Stimulated activated naive B cell treated with anti-CD40 and anti-IgM and Interleukin-4, amounts not matched to agents 10 μg/mL and 1 μg/mL and 100 μg/mL, for 72 hours (primary cell): ENCODE measurements at places on chromosomes 7 and 10.

- DNase-seq: no peak
Measured at GRCh38 chr10:89588671-89589070, 53.3 kb upstream of the SLC16A12 start.

DNA sequence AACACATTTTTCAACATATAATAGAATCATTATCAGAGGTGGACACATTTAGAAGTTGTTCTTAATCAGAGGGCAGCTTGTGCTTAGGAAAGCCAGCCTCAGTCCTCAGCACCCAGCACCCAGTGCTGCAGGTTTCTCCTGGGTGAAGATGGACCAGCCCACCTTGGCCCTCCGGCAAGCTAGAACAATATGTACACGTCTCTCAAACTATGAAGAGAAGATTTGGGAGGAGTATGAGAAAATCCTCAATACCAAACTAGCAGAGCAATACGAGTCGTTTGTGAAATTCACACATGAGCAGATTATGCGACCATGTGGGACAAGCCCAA is 13.5 kb upstream of the RALA start:
- DNase-seq: no peak

GRCh38 chr7:148912758-148913541 is 28.9 kb upstream of the EZH2 start:
- peak; percentile 53 for DNase-seq

DNA sequence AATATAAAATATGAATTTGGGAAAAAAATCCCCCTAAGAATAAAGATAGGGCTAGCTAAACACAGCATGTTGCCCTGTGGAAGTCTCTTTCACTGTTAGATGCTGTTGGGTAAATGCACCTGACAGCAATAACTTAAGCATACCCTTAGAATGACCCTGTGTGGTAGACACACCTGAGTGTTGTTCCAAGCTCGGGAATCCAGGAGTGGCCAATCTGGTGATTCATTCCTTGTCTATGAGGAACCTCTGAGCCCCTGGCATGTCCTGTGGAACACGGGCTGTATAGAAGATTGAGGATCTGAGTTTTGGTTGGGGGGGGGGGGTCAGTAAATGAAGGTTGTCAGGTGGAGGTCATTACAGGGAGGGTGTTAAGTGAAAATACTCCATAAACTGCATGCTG is 730.0 kb upstream of the IGFBP3 start:
- DNase-seq: no peak

DNA sequence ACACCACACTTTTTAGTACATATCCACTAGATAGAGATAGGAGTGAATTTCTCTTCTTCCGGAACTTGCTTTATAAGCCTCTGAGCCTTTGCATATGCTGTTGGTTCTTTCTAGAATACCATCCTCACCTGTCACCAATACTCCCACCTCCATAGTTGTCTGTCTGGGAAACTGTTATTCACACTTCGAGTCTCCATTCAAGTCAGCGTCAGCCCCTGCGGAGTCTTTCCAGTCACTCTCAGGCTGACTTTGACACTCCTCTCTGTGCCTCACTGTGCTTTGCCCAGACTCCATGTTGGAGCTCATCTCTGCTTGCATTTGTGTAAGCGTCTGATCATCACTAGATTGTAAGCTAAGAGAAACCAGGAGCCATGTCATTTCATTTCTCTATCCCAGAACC is 66.5 kb upstream of the NRBF2 start:
- no peak for DNase-seq

DNA sequence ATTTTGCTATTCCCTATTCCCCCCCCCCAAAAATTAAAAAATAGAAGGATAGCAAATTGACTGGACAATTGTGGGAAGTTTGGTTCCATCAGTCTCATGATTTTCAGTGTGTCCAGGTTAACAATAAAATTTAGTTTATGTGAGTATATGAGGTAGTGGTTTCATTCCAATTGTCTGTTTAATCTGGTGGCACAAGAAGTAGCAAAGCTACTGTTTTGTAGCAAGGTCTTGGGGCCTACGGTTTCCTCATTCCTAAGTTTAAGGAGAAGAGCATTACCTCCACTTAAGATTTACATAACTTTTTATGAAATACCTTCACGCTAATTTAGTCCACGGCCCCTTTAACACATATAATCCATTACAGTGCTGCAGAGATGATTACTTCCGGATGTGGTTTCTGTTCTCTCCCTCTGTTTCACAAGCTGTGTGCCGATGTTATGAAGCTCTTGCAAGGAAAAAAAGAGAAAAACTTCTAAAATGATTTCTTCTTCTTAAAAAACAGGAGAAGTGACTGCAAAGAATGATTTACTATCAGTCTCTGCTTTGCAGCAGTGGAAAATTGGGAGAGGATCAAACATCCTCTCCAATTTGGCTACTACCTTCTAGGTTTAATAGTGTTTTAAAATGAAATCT is 32.7 kb upstream of the NPVF start:
- no peak for DNase-seq

DNA sequence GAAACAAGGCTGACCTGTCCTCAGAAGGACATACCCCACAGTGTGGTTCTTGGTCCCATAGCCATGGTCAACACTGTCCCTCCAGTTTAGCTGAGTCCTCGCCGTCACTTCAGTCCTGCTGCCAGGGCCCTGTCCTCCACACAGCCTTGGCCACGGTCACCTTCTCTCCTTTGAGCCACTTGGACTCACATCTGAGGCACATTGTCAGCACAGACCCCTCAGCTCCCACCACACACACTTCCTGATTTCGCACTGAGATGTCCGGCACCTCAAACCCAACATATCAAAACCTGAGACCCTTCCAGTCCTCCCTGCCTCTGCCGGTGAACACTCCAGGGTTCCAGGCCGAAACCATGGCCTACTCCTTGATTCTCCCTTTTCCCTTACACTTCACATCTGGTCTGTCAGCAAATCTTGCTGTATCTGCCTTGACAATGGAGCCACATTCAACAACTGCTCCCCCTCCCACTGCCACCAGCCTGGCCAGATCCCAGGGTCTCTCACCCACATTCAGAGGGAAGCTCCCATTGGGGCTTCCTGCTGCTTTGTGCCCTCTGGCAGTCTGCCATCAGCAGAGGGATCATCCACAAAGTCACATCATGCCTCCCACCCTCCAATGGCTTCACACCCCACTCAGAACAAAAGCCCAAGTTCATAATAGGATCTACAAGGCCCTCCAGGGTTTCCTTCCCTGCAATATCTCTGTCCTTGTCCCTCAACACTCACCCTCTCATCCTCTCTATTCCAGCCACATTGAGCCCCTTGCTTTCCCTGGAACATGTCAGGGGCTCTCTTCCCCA is 219.6 kb upstream of the SHH start:
- no peak for DNase-seq

DNA sequence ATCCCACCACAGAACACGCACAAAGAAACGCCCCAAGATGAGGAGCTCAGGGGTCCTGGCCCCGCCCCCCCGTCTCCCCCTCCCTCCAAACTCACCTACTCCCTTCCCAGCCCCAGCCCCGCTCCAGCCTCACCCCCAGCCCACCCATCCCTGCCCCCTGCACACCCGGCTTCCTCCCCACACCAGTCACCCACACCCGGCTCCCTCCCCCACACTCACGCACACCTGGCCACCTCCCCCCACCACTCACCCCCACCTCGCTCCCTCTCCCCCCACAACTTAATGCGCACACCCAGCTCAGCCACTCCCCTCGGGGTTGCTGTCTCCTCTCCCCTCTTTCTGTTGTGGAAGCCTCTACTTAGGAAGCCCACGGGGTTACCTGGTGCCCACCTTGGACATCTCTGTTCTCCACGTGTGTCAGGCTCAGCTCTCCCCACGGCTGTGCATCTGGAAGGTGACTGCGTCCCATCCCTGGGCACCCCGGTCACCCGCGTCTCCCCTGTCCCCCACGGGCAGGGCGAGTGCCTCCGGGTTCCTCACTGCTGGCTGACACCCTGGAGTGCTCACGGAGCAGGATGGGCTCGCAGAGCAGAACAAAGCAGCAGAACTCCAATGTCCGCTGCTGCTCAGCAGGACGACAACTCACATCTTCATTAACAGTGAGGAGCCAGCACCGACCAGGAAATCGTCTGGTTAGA is 166.8 kb downstream of the USP6NL start:
- DNase-seq: no peak

DNA sequence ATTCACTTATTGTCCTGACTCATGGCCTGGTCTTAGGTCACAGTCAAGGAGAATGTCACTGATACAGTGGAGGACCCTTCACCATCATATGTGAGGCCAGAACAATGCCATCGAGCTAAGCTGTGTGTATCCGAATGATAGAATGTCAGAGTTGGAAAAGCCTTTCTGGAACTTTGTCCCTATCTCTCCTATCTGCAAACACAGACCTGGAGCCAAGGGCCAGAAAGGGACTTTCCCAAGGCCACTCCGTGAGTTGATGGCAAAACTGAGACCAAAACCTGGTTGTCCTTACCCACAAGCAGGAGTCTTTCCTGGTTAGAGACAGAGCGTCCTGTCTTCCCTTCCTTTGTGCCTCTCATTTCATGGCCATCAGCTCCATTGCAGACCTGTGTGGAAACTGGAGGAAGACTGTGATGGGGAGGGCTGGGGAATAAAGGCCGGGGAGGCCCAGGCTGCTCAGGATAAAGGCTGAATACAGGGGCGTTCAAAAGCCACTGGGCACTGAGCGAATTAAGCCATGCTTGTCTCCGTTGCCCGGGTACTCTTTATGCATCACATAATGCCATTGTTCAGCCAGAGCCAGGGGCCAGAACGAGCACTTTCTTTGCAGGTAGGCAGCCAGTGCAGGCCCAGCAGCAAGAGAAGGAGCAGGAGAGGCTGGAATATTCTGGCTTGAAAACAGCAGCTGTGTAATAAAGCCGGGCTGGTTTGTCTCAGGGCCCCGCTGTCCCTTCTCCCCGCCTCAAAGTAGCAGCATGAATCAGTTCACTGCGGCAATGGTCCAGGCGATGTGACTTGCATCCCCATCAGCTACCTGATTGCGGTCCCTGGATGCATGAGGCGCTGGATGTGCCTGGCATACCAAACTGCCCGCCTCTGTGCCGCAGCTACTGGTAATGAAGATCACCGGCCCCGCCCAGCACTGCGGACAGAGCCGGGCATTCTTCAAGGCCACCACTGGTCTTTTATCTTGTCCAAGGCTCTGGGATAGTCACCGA is 143.0 kb downstream of the RPS24 start:
- DNase-seq: no peak

DNA sequence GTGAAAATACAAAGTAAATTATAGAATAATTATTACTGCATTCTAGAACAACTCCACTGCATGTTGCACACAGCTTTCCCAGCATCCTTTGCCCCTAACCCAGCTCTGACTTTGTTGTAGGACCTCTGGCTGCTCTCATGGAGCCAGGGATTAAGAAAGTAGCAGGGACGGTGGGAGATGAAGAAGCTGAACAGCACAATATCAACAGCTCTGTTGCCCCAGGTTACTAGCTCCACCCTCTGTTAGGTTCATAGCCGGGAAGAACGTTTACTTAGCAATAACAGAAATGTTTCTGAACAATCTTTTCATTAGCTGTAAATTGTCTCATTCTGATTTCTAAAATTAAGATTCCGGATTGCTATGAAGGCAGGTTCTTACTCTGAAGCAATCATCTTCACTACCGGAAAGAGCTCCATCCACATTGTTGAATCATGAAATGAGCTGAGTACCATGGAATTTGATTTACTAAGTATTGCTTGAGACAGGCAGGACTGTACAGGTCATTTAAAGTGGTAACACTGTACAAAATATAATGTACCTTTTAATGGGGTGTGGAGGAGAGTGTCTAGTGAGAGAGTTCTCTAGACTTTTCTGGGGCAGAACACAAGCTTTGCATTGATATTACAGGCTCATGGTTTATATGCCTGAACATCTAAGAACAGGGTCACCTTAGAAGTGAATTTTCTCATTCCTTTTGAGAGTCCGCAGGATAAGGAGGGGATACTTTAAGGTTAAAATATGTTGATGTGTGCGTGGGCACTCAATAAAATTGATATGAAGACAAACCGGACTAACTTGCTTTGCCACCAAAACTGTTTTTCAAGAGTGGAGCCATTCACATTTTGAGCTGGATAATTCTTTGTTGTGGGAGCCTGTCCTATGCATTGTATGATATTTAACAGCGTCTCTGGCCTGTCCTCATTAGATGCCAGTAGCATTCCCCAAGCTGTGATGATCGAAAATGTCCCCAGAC is 20.8 kb upstream of the RAB18 start:
- no peak for DNase-seq

GRCh38 chr10:44913350-44914081 is 2.4 kb downstream of the TMEM72 start:
- DNase-seq: no peak

DNA sequence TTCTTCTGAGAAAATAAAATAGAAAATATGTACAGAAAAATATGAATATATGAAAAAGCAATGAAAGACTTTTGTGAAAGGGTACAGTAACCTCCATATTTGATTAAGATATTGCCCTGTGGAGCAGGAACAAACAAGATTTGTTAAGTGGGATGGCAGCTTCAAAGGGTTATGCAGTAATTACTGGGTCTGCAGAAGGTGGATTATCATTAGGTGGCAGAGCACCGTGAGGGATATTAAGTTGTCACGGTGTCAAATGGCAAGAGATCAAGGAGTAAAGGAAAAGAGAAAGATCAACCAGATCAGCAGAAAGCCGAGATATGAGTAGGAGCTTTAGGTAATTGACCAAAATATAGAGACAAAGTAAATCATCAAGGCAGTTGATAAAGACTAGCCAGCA is 44.1 kb downstream of the DGKB start:
- no peak for DNase-seq

DNA sequence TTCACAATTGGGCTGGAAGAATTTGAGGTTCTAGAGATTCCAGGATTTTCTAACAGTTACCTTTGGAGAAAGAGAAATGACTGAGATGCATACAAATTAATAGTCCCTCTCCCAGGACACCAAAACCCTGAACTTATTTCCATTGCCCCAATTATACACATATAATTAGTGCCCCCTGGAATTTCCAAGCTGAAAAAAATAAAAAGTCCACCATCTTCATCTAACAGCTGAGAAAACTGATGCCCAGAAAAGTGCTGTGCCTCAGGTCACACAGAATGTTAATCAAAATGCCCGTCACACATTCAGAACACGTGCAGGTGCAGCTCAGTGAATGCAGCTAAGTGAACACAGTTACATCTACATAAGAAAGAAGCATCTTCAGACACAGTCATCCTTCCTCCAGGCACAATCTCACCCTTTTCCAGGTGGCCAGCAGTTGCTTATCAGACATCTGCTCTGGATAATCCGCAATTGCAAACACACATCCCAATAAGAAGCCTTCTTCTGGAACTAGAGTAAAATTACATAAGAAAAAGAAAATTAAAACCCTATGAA is 35.4 kb downstream of the PAXIP1 start:
- no peak for DNase-seq

GRCh38 chr10:35517431-35518181 is 87.5 kb upstream of the GJD4 start:
- DNase-seq: no peak

DNA sequence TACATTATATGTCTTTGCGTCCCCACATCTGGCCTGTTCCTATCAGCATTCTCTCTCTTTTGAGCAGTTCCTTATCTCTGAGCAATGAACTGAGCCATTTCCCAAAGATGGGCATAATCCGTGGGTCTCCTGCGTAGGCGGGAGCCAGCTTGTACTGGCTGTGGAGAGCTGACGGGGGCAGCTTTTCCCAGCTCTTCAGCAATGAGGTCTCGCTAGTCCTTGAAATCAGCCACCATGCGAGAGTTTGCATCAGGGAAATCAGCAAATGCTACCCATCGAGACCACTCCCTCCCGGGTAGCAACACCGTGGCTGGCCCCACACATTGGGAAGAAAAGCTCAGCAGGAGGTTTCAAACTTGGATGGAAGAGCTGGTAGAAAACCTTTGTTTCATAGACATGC is 51.9 kb upstream of the FAM180A start:
- no peak for DNase-seq
